GF-D8 (cell line): ENCODE measurements at places on chromosomes 3 and 15.

GRCh38 chr3:116190095-116190494, 255.2 kb downstream of the LSAMP start:
- no peak for DNase-seq

DNA sequence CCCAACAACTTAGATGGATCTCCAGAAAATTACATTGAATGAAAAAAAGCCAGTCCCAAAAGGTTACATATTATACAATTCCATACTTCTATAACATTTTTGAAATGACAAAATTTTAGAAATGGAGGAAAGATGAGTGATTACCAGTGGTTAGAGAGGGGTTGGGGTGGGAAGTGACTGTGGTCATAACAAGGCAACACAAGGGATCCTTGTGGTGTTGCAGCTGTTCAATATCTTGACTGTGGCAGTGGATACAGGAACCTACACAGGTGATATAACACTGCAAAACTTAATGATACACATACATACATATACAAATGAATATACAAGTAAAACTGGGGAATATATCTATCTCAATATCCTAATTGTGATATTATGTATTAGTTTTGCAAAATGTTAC, 9.6 kb downstream of the GOLGB1 start:
- DNase-seq: peak; percentile 15

DNA sequence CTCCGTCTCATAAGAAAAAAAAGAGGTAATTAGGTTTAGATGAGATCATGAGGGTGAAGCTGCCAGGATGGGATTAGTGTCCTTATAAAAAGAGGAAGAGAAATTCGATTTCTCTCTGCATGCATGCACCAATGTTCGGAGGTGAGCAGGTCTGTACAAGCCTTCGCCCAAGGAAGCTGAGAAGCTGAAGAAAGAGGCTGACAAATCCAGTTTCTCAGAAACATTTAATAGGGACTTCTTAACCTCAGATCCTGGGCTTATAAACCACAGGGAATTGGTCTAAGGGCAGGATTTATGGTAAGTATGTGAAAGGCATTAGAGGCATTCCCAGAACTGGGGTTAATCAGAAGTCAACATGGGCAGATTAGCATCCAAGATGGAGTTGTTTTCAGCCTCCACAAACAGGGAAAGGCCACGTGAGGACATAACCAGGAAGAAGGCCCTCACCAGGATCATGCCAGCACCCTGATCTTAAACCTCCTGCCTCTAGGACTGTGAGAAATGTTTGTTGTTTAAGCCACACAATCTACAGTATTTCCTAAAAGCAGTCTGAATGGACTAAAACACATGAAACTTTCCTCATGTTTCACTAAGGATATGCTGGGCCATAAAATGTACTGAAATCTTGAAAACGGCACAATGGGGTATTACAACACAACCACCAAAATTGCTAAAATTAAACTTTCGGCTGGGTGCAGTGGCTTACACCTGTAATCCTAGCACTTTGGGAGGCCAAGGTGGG, 11.3 kb downstream of the SHISA5 start:
- DNase-seq: no peak

DNA sequence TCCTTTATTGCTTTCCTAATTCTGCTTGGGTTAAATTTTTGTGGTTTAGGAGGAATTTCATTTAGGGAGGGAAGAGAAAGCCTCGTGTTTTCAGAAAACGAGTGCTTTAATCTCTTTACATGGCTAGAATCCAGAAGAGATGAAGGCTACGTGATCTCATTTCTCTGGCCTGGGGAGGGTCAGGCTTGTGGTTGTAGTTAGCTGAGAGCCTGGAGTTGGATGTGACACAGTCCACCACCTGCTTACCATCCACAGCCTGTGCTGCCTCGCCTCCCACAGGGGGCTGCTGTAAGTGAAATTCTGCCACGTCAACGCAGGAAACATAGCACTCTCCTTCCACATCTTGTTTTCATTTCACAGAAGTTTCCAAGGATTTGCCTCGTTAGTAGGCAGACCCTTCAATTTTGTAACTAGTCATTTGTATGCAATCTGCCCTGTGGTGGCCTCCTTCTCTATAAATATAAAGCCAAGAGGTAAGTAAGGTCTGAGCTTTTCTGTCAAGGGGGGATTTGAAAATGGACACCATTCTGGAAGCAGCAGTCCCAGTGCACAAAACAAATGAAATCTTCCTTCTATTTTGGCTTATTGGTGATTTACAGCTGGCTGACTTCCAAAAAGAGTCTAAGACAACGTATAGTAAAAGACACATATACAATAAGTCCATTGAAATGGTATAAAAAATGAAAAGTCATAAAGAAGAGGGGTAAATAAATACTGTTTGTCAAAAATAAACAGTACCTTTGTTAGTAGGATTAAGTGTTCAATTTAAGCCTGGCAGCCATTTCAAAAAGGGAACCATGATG, 3.4 kb downstream of the GXYLT2 start:
- DNase-seq: no peak

DNA sequence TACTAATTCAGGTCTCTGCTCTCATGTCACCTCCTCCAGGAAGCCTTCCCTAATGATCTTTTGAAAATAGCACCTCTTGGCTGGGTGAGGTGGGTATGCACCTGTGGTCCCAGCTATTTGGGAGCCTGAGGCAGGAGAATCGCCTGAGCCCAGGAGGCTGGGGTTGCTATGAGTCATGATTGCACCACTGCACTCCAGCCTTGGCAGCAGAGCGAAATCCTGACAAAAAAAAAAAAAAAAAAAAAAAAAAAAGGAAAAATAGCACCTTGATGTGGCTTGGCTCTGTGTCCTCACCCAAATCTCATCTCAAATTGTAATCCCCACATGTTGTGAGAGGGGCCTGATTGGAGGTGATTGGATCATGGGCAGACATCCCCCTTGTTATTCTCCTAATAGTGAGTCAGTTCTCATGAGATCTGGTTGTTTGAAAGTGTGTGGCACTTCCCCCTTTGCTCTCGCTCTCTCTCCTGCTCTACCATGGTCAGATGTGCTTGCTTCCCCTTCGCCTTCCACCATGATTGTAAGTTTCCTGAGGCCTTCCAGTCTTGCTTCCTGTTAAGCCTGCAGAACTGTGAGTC, 11.2 kb upstream of the RNU6-1 start:
- DNase-seq: no peak

GRCh38 chr15:31273258-31273941, 53.2 kb upstream of the KLF13 start:
- DNase-seq: no peak

DNA sequence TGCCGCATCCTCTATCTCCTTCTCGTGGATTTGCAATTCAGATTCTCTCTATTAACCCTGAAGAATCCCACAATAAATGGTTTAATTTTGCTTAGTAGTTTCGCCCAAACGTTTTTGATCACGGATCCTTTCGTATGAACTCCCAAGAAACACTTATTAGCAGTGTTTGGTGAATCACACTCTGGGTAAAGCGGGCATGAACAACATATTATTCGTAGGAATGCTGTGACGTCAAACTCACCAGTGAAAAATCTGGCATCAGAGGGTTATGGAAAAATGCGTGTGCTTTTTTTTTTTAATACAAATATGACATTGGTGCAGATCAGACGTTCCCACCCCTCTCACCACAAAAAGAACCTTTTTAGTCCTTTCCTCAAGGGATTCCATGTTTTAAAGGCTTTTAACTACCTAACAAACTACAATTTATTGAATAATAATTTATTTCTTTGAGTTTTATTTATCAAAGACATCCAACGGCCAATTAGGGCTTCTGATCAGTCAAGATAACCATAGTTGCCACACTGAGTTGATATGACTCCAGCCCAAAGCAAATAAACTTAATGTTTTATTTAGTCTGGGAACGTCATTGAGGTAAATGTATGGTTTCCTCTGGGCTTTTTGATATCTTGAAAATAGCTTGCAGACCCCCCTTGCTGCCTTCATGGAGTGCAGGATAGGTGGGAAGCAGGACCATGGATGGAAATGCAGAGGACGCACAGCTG, 45.5 kb upstream of the CGNL1 start:
- no peak for DNase-seq

- DNase-seq: no peak
Observed at GRCh38 chr15:68930268-68931022, at the start of gene SPESP1. SPESP1 (plus strand) TSS chr15:68930525; CDS start chr15:68930654, 129 bp downstream.

GRCh38 chr15:48440084-48440483, 108.9 kb downstream of the DUT start:
- DNase-seq: no peak

GRCh38 chr3:141102372-141102771, 51.2 kb downstream of the SPSB4 start:
- no peak for DNase-seq

DNA sequence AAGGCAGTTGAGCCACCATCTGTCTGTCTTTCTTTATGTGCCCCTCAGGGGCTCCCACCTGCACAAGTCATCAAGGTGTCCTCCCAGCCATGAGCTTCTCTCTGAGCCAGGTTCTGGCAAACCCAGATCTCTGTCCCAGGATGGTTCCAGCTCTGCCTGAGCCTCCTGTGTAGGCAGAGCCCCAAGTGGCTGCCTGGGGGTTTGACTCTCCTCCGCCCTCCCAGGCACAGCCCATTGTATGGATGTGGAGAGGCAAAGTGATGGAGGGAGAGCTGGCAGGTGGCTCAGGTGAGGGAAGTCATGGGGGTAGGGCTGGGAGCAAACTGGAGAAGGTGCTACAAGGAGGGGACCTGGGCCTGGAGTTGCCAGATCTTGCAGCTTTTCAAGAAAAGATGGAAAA, 56.9 kb downstream of the GRIP2 start:
- no peak for DNase-seq

DNA sequence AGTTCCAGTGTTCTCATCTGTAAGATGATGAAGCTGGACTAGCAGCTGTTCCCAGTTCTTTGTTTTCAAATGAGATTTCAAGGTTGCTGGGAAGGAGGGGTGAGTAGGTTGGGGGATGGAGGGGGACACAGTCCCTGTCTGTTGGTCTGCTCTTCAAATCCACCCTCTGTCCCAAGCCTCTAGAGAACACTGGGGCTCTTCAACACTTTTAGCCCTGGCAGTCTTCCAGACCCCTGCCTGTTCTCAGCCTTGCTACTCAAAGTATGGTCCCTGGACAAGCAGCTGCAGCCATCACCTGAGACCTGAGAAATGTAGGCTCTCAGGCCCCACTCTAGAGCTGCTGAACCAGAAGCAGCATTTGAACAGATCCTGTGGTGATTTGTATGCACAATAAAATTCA, 41.3 kb downstream of the NEK11 start:
- no peak for DNase-seq

GRCh38 chr3:82386647-82387046, 625.2 kb upstream of the GBE1 start:
- DNase-seq: no peak

- no peak for DNase-seq
Observed at GRCh38 chr15:68415501-68416157, 16.3 kb downstream of the ITGA11 start.

- DNase-seq: no peak
Observed at GRCh38 chr3:46674031-46674845, 19.2 kb downstream of the ALS2CL start.

- DNase-seq: no peak
Observed at GRCh38 chr3:5972586-5972985, 785.1 kb downstream of the EDEM1 start.

DNA sequence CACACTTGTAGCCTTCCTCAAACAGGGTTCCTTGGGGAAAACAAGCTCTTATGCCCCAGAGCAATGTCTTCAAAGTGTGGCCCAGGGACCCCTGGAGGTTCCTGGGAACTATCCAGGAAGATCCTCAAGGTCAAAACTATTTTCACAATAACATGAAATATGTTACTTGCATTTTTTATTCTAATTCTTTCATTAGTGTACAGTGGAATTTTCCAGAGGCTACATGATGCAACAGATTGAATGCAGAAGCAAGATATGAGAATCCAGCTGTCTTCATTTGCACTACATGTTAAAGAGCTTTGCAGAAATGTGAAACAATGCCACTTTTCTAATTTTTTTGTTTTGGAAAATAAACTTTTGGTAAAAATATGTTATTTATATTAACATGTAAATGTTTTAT, 190.9 kb downstream of the SLC9A9 start:
- DNase-seq: no peak

DNA sequence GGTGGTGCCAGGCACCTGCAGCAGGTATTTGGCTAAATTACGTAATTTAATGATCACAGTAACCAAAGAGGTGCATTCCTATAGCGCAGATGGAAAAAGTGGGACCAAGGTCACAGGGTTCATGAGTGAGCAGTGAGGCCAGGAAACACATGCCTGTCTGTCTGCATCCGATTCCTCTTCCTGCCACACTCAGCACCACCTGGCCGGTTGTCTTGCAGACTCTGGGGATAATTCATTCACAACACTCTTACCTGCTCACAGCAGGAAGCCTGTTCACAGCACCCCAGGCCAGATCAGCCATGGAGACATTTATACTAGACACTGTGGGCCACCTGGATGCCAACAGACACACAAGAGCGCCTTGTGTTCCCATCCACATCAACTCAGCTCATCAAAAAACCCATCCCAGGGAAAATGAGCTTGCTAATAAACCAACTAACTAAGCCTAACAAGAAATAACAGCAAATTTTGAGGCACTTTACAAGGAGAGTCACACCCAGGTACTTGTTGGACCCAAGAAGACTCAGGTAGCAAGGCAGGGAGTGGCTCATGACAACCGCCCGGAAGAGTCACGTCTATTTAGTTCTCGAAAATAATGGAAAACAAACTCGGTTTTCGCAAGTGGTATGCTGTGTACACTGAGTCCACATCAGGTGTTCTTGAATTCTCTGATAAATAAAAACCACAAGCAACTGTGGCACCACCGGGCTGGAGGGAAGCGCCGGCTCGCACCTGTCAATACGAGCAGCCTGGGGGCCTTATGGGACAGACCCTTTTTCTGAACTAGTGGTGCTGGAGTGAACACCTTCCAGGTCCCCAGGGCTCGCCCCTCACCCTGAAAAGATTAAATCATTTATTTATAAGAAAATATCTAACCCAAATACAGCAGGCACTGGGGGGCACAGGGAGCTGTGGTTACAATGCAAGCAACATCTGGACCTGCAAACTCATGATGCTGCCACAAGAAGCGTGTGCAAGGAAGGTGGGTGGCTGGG, 40.5 kb downstream of the FAM174B start:
- DNase-seq: no peak

DNA sequence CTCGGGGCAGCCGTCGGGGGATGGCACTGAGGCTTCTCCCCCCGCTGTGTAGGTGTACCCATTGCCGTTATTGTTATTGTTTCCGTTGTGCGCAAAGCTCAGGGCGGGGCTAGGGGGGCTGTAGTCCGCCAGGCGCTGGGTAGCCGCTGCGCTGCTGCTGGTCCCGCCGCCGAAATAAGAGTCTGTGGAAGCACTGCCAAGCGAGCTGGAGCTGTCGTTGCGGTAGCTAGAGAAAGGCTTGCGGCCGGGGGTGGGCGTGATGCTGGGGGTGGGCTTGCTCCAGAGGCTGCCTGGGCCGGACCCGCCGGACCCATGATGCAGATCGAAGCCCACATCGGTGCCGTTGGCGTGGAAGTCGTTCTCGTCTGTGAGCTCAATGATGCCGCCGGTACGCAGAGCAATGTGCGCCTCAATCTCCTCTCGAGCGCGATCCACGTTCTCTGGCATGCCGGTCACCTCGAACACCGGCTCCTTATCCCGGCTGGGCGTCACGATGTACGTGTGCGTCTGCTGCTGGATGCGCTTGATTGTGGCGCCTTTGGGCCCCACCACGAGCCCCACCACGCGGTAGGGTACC, 1.9 kb downstream of the MEX3B start:
- no peak for DNase-seq

- DNase-seq: no peak
Observed at GRCh38 chr3:106276755-106277612, 408.2 kb upstream of the CBLB start.

- no peak for DNase-seq
Observed at GRCh38 chr3:61875046-61875844, 313.9 kb downstream of the PTPRG start.
